ENCODE measurements at places on chromosomes 11 and 22.

- DNase-seq: no peak
Measured at GRCh38 chr11:115383431-115383830, 120.8 kb downstream of the CADM1 start.

GRCh38 chr22:49797706-49798105 is 30.0 kb downstream of the BRD1 start:
- DNase-seq: no peak

DNA sequence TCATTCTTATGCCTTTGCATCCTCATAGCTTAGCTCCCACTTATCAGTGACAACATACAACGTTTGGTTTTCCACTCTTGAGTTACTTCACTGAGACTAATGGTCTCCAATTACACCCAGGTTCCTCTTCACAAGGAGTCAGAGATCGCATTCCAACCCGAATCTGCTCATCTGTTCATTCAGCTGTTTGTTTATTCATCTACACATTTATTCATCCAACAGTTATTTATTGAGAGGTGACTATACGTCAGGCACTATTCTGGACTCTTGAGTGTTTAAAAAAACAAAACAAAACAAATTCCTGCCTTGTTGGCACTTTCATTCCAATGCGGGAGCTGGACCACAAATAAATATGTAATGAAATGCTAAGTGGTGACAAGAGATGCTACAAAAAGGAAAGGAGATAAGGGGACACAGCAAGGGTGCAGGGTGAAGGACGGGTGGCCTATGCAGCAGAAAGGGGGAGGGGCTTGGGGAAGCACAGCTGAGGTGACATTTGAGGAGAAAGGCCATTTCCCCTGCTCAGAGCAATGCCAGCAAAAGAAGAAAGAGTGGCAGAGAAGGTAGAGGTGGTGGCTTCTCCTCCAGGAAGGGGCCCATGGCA is 393.8 kb upstream of the SYN3 start:
- DNase-seq: no peak

GRCh38 chr22:50190182-50190940 is 4.6 kb downstream of the TRABD start:
- peak; percentile 53 for DNase-seq

DNA sequence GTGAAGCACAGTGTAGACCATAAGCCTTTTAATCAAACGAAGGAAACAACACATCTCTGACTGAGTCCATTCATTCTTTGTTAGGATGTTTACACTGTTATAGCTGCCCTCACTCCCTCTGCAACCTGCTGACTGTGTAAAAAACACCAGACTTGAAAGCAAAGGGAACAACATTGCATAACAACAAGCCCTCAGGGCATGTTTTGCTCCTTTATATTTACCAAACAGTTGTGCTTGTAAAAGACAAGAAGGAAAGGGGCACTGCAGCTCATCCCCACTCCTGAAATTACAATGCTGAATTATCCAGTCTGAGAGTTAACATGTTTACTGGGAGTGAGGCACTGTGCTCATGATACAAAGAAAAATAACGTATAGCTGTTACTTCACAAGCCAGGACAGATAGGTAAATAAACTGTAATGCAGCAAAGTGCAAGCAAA is 46.4 kb downstream of the RAB30 start:
- no peak for DNase-seq

DNA sequence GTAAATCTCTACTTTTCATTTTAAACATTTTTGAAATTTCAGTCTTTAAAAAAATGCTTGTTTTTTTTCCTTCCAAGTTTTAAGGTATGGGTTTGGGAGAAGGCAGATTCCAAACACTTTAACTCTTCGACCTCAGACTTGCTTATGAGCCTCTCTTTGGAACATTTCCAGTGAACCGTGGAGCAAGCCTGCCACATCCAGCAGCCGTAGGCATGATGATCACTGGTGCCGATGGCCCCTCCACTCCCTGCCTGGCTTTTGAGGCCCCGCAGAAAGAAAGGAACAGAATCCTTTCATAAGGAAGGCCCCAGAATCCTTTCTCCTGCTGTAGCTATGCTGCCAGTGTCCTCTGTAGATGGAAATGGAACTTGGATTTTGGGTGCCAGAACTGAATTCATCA is 50.7 kb downstream of the BMAL1 start:
- no peak for DNase-seq

GRCh38 chr11:133742353-133742752 is 103.0 kb downstream of the SPATA19 start:
- no peak for DNase-seq

DNA sequence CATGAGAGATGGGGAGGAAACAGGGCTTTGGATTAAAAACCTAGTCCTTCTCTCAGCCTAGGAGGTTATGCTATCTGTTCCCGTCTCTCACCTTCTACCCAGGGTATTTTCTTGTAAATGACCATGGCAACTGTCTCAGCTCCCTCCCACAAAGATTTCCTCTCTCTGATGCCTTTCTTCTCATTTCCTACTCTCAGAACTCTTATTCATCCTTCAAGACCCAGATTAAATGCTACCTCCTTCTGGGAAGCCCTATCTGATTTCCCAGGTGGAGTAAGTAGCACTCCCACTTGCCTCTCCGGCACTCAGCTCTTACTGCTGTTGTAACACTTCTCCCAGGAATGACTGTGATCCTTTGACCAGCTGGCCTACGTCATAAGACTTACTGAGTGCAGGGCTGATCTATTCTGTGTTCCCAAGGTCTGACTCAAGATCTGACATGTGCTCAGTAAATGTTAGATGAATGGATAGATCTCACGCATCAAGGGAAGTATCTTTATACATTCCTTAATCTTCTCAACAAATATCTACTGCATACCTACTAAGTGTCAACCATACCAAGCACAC is 175.0 kb downstream of the TENM4 start:
- DNase-seq: no peak

DNA sequence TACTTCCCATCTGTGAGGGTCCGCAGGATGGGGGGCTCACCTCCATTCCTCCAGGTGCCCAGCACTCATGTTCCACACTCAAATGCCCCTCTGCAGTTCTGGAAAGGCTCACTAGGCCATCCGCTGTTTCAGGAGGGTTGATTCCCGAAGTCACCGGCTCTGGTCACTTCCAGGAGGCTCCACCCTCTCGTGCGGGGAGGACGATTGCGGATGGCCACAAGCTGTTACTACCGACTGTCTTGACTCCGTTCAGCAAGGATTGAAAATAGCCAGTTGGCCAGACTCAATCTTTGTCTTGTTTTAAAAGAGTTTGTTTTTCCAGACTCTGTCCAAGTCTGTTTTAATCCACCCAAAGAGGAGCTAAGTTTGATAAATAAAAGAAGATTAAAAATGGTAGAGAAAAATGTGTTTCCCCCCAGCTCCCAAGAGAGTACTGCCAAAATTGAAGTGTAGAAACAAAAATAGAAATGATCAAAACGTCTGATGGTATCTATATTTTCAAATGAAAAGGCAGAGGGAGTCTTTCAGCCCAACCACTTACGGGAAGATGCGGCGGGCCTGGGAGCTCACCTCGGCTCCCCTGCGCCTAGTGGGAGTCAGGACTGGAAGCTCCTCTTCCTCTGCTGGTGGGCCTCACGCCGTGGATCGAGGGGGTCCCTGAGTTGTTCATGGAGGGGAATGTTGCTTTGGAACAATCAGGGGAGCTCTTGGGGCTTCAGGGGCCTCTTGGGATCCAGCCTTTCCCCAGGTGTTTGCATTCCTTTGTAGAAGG is 1280.8 kb downstream of the BRD1 start:
- DNase-seq: no peak

DNA sequence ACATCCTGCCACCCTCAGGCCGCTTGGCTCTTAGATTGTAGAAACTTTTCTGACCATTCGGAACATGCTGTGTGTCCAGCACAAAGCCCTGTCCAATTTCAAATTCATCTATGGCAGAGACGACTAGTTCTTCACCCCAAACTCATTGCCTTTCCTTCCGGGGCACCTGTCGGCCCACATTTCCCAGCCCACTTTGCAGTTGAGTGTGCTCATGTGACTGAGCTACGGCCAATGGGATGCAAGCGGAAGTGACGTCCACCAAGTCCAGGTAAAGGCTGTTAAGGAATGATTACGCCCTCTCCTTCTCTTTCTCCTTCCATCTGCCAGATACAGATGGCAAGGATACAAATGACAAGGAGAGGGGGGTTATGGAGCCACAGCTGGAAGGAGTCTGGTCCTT is 32.5 kb downstream of the SYT13 start:
- no peak for DNase-seq

GRCh38 chr11:103862094-103862801 is 174.2 kb upstream of the DDI1 start:
- no peak for DNase-seq

DNA sequence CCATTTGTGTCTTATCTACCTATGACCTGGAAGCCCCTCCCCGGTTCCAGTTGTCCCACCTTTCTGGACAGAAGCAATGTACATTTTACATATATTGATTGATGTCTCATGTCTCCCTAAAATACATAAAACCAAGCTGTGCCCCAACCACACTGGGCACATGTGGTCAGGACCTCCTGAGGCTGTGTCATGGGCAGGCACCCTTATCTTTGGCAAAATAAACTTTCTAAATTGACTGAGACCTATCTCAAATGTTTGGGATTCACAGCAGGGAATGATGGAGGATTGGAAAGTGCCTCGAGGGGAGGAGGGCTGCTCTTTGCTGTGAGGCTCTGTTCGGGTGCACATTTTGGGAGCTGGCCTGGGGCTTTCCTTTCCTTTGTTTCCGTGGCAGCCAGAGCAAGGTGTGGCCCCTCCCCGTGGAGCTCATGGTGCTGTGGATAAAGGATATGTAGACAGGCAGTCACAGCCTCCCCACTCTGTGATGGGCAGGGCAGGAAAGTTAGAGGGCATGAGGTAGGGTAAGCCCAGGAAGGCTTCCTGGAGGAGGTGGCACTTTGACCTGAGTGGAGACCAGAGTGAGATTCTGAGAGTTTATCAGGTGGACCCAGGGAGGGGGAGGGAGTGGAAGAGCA is 615.6 kb downstream of the TBC1D22A start:
- no peak for DNase-seq

- no peak for DNase-seq
Measured at GRCh38 chr11:91837411-91838330, 386.9 kb upstream of the FAT3 start.

GRCh38 chr11:130209128-130209932 is 49.7 kb downstream of the ST14 start:
- DNase-seq: no peak

GRCh38 chr11:72737336-72737735 is 14.9 kb downstream of the ARAP1 start:
- DNase-seq: no peak

DNA sequence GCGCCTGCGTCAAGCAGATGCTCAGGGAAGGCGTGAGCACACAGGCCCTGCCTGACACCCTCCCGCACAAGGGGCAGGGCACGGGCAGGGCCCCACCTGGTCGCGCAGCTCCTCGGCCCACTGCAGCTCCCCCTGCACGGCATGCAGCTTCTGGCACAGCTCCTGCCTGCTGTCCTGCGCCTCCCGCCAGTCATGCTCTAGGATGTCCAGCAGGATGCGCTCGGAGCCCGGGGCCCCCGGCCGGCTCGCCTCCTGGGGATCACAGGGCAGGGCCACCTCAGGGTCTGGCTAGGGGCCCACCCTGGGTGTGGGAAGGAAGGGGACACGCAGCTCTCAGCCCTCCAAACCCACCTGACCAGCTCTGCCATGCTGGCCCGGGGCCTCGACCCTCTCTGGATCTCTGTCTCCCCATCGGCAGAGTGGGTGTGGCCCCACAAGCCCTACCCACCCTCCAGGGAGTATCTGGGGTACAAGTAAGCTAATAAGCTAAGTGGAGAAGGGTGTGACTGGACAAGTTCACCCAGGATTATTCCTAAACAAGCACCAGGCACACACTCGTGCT is 10.7 kb downstream of the CARD10 start:
- no peak for DNase-seq

DNA sequence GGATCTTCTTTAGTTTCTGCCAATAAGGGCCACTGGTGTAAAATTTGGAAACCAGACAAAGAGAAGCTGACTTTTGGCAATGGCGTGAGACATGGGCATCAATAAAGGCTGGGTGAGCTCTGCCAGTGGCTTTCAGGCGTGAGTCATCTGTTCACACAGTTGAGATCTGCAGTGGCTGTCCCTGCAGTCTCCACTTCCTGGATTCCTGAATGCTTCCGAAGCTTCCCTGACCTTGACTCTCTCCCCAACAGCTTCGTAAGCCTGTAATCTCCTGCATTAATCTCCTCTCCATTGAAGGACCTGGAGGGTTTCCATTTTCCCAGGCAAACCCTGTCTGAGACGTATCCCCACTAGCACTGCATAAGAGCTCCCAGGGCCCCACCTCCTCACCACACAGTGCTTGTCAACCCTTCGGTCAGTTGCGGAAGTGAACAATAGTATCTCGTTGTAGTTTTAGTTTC is 574.7 kb downstream of the TBC1D22A start:
- no peak for DNase-seq

- no peak for DNase-seq
Measured at GRCh38 chr11:14813516-14813915, 78.5 kb downstream of the CYP2R1 start.

DNA sequence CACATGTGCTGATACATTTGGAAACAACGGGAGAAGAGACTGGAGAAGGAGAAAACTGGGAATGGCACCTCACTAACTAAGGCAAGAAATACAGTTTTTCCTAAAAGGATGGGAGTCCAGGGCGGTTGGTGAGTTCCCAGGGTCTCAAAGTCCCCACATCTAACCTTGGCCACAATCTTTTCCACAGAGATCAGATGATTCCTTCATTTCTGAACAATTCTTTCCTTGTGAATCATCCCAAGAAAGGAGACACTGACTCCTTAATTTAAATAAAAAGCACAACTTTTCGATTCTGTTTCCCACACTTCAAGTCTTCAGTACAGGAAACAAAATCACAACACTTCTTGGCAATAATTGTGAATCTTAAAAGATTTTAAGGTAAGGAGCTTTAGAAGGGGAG is 384.7 kb downstream of the DCDC1 start:
- no peak for DNase-seq

DNA sequence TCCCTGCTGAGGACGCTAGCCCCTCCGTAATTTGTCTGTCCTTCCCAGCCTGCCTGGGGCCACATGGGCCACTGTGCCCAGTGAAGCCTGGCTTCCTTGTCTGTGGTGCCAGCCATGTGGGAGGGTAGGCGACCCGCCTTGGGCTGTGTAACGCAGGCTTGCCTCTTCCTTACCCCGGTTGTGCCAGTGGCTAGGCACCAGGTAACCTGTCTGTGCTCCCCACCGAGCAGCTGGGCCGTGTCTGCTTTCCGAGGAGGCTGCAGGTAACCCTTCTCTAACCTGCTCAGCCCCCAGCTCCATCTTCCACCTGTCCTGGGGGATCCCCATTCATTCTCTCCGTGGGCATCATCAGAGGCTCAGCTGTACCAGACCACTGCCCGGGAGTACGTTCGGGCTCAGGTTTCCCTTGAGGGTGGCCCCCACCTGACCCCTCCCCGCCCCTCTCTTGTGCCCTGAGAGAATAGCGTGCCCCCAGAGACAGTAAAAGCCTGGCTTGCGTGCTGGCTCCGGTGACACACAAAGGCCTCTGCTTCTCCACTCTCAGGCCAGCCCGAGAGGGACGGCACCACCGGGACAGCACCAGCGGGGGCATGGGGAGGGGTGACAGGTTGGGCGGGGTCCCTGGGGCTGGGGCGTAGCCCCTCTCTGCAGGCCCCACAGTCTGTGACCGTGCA is 79.1 kb downstream of the CDKN1C start:
- DNase-seq: no peak
